ENCODE measurements at places on chromosomes 5 and 9. TPM values are rescaled to one million over a fixed set of nuclear protein-coding genes. Genes with fewer than 3 reads are reported as not detected.

The ANKDD1B gene
- total RNA-seq: 0.34 TPM

The PLAC8L1 gene
- 0.45 TPM for total RNA-seq

The SNCAIP gene
- total RNA-seq: not detected

The ANKRD34B gene
- not detected for total RNA-seq

The MLANA gene
- not detected for total RNA-seq

The SHC3 gene
- not detected for total RNA-seq

The C5orf34 gene
- total RNA-seq: 7.7 TPM

The PFN3 gene
- total RNA-seq: not detected

The C1QTNF2 gene
- not detected for total RNA-seq

The TAF11L10 gene
- total RNA-seq: not detected

The TMEM215 gene
- total RNA-seq: not detected

The IL11RA gene
- total RNA-seq: 30.4 TPM
